Fibroblast of skin of left biceps (primary cell): ENCODE measurements at places on chromosomes 3 and 15.

DNA sequence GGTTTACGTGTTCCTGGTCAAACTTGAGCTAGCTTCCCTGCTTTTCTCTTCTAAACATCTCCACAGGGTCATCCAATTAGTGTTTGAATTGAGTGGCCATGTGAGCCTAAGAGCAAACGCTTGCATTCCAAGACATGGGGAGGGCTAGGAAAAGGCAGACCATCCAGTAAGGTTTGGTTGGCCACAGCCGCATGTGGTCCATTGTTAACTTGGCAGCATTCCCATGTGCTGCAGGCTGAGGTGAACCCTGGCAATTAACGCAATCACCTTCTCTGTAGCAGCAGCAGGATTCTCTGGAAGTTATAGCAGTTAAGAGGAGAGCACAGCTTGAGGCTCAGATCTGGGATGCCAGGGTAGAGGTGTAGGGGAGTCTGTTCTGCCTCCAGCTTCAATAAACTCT lies 502.2 kb upstream of the LMCD1 start:
- no peak for DNase-seq

DNA sequence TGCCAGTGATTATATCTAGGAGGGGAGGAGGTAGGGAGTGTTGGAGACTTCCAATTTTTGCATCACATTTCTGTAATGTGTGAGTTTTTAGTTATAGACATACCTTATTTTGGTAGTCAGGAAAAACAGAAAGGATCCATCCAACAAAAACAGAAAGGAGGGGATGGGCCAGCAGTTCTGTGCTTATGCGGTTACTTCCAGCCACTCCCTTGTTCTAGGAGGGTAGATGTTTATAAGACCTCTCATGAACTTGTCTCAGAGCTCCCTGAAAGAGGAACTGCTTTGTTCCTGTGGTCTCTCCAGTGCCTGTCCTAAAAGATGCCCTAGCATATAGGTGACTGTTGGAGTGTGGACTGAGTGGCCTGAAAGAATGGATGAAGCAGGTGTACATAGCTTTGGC lies 323.3 kb downstream of the CACNA2D3 start:
- DNase-seq: no peak

- DNase-seq: no peak
Measured at GRCh38 chr15:45648521-45649200, 13.8 kb downstream of the SQOR start.

GRCh38 chr15:59501597-59501996 lies 63.6 kb downstream of the FAM81A start:
- no peak for DNase-seq

DNA sequence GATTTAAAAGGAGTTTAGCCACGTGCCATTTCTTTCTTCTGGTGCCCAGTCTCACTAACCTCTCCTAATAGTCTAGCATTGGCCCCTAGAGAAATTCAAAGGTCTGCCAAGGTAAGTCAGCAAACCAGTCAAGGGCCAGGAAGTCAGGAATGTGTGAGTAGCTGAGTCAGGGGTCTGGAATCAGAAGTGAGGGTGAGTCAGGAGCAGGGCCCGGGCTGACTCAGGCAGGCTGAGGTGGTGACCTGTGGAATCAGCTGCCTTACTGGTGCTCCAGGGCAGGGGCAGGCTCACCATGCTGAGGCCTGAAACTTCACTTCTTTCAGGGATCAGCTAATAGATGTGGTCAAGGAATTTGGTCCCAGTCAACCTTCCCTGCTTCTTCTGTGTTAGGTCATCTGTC lies 105.8 kb upstream of the MYZAP start:
- DNase-seq: no peak

DNA sequence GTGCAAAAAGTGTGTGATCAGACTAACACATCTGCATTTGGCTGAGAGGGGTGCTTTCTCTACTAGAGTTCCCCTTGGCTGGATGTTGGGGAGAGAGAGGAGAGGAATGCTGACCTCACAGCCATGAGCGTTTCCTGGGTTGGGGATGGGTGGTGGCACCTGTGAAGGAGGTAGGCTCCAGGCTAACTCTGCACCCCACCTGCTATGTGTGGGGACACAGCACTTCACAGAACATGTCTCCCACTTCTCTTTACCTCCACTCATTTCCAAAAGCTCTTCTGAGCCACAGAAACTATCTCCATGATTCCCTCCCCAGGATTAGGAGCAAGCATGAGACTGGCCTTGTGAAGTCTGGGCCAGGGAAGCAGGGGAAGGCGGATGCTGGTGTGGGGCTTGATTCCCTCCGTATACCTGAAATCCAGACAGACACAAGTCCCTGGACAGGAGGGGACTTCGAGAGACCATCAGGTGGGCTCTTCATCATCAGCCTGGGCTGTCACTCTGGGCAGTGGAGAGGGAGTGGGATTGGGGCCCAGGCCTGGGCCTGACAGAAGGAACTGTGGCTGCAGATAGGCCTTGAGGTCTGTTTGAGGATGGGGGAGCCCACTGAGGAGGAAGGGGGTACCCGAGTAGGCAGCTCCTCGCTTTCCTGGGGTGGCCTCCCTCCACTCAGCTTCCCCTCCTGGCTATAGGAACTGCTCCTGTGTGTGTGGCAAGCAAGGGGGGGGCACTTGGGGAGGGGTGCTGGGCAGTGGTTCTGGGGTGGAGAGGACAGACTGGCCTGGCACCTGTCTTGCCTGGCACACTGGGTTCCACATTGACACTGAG lies 40.7 kb downstream of the FEM1B start:
- no peak for DNase-seq

- DNase-seq: no peak
Measured at GRCh38 chr15:71807125-71807629, 3.2 kb upstream of the NR2E3 start.

DNA sequence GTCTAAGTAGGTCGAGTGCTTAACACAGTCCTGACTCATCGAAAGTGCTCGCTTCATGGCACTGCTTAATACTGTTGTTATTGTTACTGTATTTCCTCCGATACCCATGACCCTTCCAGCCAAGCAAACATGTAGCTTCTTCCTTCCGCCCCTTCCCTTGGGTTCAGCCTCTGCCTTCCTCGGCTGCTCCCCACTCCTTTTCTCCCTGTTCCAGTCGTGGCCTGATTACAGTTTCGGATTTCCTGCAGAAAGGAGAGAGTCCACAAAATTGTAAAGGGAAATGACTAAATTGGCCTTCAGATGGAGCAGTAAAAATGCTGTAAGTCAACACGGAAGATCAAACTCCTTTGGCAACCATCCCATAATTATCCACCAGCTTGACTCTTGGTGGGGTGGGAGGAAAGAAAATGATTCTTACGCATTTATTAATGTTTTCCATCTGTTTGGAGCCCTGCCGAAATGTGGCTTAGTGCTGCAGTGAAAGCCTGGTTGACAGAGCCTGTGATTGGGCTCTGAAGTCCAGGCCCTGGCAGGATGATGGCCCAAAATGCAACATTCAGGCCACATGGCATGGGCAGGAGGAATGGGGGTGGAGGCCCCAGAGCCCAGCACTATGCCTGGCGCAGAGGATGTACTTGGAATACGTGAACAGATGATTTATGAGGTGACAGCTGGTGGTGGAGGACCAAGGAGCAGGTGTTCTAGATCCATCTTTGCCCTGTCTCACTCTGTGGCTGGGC lies 37.6 kb downstream of the FAM3D start:
- peak; percentile 99 for DNase-seq

- no peak for DNase-seq
Measured at GRCh38 chr15:87033056-87033455, 953.4 kb downstream of the AGBL1 start.

DNA sequence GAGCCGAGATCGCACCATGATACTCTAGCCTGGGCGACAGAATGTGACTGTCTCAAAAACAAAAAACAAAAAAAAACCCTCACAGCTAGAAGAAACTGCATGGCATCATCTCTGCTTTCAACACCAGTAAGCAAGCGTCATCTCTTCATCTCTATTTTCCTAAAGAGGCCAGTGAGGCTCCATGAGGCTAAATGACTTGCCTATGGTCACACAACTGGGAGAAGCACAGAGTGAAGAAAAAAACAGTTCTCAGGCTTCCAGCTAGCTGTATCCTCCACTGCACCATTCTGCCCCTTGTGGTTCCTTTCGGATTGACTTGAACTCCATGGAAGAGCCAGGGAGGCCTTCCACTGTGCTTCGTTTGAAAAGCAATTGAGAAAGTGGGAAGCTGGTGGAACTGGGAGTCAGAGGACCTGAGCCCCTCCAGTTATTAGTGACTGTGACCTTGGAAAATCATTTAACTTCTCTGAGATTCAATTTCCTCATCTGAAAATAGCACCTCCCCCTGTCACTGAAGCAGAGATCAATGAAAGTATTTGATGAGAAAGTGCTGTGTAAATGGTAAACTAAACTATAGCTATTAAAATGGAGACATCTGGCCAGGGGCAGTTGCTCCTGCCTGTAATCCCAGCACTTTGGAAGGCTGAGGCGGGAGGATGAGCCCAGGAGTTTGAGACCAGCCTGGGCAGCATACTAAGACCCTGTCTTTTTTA lies 32.1 kb upstream of the DENND4A start:
- DNase-seq: peak; percentile 19

DNA sequence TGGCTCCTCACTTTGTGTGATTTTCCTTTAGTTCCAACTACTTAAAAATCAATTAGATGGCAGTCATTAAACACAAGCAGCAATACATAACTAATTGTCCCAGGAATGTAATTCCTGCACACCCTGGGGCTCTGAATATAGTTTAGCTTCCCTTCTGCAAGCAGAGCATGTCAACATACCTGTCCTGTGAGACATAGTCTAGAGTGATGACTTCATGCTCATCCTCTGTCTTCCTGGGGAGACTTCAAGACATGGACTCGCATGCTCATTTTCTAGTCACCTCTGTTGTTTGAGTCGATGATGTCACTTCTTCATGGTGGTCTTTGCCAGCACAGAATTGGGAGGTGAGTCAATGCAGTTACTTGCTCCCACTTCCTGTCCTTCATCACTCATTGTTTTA lies 15.7 kb downstream of the C3orf52 start:
- DNase-seq: peak; percentile 57

- DNase-seq: no peak
Measured at GRCh38 chr3:102106416-102107097, 257.2 kb downstream of the NFKBIZ start.

DNA sequence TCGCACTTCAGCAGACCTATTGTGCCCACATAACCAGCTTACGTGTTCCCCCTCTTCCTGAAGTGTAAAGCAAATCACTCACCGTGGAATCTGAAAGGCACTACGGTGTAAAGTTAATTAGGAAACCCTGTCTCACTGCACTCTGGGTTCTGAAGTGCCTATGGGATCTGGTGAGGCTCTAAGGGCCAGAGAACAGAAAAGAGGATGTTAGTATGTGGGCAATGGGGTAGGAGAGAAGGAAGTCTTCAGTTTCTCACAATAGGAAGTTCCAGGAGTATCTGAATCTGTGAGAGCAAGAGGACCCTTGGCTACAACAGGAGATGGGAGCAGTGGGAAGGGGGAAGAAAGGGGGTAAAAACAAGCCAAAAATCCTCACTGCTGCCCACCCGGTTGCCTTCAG lies 71.4 kb downstream of the ITGB5 start:
- no peak for DNase-seq

DNA sequence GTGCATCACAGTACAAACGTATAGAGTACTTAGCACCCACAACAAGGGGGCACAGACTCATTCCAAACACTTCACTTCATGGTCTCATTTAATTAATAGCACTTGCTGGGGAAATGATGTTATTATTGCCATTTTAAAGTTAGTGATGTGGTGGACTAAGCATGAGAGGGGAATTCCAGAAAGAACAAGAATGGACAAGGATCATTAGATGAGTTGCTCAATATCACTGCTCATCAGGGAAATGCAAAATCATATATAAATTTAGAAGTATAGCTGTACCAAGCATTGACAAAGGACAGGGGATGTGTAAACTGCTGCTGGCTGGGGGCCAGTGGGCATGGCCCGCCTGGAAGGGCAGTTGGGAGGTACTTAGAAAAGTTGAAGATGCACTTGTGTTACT lies 14.6 kb downstream of the PRR20G start:
- DNase-seq: no peak

DNA sequence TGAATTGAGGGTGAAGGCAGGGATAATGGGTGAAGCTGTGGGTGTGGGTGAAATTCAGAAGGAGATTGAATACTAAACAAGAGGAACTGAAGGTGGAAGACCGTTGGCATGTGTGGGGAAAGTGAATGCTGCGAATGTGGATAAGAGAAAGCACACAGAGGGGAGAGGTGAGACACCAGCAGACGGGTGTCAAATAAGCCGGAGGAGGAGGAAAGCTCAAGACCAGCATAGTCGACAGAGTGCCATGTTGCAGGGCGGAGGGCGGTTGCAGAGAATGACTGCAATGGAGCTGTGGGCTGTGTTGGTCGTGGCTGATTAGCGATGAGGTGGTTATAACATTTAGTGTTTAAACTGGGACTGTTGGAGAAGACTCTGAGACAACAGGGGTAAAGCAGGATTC lies 16.4 kb upstream of the HCN4 start:
- DNase-seq: no peak

DNA sequence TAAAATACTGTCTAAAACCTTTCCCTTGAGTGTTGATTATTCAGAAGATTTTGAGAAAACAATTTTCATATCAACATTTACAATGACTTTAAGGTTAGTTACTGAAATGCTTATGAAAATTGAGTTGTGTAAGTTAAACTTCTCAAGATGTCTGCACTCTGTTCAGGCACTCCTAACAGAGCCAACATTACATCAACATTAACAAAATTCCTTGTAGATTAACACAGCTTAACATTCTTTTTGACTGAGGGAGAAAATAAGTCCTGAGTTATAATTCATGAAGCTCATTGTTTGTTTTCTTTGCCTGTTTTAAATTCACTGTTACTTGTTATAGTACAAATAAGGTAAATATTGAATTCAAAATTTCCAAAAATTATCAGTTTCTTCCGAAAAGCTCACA lies 9.0 kb downstream of the ACKR4 start:
- peak; percentile 26 for DNase-seq

GRCh38 chr3:141305436-141305835 lies 62.9 kb upstream of the ZBTB38 start:
- no peak for DNase-seq

DNA sequence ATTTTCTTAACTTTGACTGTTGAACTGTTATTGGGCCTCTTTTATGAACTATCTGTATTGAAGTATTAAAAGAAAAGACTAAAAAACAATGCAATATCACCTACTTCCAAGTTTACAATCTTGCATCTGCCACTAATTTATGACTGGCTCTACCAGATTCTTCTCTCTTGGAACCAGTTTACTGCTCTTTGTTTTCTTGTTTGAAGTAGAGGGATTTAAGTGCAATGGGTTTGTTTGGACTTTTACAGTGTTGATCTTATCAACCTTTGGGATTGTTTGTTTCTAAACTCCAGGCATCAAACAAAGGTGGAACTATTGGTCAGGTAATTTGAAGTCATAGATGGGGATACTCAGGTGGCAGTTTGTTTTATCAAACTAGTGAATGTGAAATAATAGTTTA lies 43.0 kb upstream of the MEIS2 start:
- DNase-seq: no peak

DNA sequence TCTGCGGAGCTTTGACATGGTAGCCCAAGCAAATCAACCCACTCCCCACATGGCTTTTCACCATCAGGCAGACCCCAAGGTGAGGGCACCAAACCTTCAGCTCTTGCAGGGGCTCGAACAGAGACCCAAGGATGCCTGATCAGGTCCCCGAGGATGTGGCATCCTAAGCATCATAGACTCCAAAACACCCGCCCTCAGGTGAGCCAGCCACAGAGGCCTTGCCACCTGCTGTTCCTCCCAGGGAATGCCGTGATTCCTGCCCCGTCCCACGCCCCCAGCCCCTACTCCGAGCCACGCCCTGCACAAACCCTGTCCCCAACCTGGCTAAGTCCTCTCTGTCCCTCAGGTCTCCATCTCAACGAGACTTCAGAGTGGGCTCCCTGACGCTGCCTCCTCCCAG lies 34.7 kb upstream of the SLC41A3 start:
- DNase-seq: no peak

- DNase-seq: peak; percentile 98
Measured at GRCh38 chr3:175002732-175003143, 143.6 kb downstream of the NAALADL2 start.
